ENCODE measurements at places on chromosomes 7 and 10.

- no peak for DNase-seq
Observed at GRCh38 chr7:81715984-81716588, 53.8 kb downstream of the HGF start.

GRCh38 chr7:4638781-4639575 lies 43.1 kb upstream of the FOXK1 start:
- DNase-seq, result no peak

DNA sequence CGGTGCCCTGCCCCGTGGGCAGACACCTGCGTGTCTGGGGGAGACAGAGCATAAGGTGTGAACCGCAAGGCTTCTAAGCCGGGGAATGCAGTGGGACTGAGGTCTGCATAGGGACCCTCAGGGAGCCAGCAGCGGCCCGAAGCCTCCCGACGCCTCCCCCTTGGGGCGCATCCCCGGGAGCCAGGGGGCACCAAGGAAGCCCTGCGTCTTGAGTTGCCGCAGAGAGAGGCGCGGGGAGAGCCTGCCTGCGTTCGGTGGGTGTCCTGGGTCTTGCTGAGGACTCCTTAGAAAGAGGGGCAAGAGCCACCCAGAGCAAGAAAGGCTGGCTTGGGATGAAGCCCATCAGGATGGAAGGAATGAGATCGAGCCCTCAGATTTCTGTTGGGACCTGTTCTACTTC lies 18.2 kb upstream of the UNCX start:
- no peak for DNase-seq

- DNase-seq, result no peak
Observed at GRCh38 chr7:123615344-123615743, 13.7 kb downstream of the ASB15 start.

DNA sequence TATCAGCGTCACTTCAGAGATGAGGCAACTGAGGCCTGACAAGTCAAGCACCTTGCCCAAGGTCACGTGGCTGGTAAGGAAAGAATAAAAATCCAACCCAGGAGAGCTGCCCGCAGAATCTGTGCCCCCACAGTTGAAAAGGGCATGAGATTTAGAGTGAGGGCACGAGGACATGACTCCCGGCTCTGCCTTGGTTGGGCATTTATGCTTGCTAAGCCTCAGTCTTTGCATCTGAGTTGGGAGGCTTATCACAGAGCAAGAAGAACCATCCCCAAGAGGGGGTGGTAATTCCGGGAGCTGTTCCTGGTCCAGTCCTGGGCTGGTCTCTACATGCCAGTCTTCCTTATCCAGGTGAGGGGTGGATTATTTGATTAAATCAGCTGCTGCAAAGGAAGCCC lies 37.3 kb downstream of the PLPP4 start:
- no peak for DNase-seq

- no peak for DNase-seq
Observed at GRCh38 chr10:101760510-101760909, 15.4 kb downstream of the FGF8 start.

DNA sequence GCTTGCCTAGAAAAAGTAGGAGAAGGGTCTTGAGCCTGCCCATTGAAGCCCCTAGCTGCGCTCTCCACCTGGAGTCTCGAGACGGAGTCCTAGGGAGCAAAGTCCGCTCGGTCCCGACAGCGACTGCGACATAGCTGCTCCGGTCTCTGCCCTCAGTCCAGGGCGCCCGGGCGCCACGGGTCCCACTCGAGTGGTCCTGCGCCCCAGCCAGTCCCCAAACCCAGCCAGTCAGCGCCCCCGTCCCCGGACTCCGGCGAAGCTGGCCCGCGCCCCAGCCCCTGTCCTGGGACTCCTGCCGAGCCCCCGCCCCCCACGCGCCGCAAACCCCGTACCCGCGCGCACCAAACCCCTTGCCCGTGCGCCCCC lies 490 bp downstream of the TNS3 start:
- no peak for DNase-seq

- no peak for DNase-seq
Observed at GRCh38 chr7:14395860-14396259, 406.4 kb upstream of the ETV1 start.

DNA sequence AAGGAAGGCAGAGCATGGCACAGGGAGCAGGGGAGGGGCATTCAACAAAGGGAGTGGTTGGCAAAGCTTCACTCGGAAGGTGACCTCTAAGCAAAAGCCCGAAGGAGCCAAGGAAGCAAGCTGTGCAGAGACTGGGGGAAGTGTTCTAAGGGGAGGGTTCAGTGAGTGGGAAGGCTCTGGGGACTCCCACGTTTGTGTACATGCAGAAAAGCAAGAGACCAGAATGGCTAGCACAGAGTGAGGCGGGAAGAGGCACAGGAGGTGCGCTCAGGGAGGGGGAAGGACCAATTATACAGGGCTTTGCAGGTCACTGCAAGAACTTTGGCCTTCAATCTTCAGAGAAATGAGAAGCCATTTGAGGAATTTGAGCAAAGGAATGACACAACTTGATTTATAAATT lies 7.4 kb downstream of the ARHGAP21 start:
- no peak for DNase-seq

- no peak for DNase-seq
Observed at GRCh38 chr7:88312061-88312663, 5.5 kb upstream of the STEAP4 start.

DNA sequence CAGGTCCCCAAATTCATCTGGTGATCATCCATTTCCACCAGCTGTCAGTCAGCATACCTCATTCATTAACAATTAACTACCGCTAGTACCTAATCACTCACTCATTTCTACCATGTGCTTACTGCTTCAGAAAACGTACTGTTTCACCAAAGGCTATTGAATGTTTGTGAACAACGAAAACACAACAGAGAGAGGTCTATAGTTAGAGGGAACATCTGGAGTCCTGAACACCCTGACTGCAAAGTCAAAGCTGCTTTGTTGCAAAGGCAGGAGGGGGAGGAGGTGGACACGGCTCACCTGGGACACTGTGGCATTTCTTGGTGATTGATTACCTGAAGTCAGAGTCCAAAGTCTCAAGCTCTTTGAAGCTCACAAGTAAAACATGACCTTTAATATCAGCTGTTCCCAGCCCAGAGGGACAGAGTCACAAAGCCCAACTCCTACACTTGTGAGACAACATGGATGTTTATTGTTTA lies 342.3 kb upstream of the ADARB2 start:
- DNase-seq, result no peak

GRCh38 chr7:23338863-23339262 lies 39.7 kb downstream of the MALSU1 start:
- no peak for DNase-seq

GRCh38 chr7:44460325-44460724 lies 30.1 kb downstream of the NUDCD3 start:
- peak; percentile 86 for DNase-seq

GRCh38 chr7:101959342-101959741 lies 141.9 kb downstream of the CUX1 start:
- no peak for DNase-seq

- DNase-seq, result no peak
Observed at GRCh38 chr7:138499340-138499739, 39.3 kb downstream of the TRIM24 start.

GRCh38 chr7:29076631-29077030 lies 69.7 kb downstream of the CPVL start:
- DNase-seq, result no peak

DNA sequence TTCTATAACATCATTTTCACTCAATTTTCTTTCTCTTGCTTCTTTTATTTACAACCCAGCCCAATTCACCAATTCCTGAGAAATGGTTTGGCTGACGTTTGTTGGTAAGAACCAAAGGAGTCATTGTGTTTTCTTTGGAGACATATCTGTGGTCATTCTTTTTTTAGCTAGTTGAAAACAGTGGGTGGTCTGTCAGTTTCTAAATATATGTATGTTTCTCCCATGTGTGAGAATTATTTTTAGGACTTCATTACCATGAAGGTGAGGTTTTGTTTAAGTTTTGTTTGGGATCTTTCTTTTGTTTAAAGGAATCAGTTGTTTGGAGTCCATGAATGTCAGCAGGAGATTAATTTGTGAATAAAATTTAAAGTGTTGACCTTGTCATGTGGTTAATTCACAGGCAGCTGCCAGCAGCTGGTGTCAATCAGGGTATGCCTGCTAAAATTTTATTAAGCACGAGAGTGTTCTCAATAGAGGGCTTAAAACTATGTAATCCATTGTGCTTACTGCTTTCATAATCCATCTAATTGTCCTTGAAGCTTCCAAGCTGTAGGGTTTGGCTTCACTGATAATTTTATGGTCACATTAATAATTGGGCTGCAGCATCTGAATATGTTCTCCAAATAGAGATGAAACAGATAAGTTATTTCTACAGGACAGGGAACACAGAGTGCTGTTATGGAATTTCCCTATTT lies 38.7 kb downstream of the INSYN2A start:
- no peak for DNase-seq

- DNase-seq, result no peak
Observed at GRCh38 chr10:76211691-76212090, 780.3 kb downstream of the LRMDA start.

DNA sequence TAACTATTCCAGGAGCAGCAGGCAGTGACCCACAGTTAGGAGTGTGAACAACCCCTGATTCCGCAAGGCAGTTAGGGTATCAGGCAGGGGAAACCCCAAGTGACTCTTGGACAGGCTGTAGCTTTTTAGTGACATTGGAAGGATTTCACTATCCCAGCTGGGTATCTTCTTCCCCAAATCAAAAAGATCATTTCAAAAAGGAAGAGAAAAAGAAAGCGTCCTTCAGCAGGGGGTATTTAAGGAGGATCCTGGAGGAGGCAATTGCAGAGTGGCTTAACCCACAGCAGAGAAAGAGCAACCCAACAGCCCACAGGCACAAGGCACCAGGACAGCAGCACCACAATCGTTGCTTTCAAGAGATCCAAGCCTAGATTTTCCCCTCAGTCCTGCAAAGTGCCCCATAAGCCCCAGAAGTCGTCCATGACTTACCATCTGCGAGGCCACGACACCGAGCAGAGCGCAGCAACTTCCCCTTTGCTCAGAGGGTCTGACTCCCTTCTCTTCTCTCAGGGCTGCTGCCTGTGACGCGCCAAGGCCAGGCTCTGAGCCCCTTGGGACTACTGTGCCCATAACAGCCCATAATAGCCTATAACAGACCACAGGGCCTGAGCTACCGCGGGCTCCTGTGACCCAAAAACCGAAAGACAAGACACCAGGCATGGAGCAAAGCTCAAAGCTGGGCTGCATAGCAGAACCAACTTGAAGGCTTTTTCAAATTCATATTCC lies 19.8 kb downstream of the PIK3AP1 start:
- no peak for DNase-seq

DNA sequence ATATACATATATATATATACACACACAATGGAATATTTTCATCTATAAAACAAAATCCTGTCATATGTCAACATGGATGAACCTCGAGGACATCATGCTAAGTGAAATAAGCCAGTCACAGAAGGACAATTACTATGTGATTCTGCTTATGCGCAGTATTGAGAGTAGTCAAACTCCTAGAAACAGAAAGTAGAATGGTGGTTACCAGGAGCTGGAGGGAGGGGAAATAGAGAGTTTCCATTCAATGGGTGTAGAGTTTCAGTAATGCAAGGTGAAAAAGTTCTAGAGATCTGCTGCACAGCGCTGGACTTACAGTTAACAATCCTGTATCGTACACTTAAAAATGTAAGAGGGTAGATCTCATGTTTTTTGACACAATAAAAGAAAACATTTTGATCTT lies 181.9 kb downstream of the CDCA7L start:
- DNase-seq, result no peak

DNA sequence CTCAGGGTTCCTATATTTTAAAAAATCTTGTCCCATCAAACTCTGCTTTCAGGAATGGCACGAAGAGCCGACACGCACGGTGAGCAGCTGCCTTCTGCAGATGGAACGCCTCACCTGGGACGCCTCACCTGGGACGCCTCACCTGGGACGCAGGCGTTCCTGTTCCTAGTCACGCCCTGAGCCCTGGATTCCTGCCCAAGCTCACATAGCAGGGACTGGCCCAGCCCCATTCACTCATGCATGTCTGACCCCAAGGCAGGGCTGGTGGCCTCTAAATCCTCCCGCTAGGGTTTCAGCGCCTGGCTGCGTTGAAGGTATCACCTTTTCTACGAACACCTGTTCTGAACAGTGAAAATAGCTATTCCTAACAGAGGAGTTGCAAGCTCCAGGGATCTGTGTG lies 49.8 kb downstream of the CARD11 start:
- DNase-seq, result no peak

- no peak for DNase-seq
Observed at GRCh38 chr10:112875476-112876267, 74.4 kb upstream of the TCF7L2 start.

GRCh38 chr7:142414135-142414534 lies 156.3 kb upstream of the PRSS58 start:
- no peak for DNase-seq

- no peak for DNase-seq
Observed at GRCh38 chr10:4088354-4089066, 303.5 kb upstream of the KLF6 start.

DNA sequence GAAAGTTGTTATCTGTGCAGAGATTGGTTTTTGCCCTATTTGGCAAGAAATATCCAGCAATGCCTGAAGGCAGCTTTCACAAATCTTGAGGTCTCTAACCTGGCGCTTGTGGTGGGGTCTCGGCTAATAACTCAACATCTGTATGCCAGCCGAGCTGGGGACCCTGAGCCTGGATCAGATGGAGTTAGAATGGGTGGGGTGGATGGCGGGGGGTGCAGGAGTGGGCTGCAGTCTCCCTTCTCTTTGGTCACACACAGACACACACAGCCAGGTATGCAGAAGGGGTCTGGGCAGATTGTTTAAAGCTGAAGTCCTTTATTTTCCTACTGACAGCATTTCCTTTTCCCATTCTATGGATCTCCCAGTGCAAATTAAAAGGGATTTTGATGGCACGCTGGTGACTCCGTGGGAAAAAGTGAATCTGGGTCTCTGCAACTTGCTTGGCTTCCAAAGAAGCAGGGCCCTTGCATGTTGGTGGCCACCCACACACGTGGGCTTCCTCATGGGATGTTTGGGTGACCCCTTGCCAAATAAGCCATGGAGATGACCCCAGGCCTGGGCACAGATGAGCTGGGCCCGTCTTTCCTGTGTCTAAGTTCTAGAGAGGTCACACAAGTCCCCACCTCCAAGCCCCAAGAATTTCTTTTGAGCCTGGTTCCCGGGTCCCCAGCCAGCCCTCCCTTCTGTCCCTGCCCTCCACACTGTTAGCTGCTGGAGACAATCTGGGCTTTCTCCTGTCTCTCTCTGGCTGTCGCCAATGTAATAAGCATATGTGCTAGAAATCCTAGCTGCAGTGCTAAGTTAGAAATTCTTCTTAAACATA lies 39.9 kb upstream of the EMX2 start:
- DNase-seq, result no peak

DNA sequence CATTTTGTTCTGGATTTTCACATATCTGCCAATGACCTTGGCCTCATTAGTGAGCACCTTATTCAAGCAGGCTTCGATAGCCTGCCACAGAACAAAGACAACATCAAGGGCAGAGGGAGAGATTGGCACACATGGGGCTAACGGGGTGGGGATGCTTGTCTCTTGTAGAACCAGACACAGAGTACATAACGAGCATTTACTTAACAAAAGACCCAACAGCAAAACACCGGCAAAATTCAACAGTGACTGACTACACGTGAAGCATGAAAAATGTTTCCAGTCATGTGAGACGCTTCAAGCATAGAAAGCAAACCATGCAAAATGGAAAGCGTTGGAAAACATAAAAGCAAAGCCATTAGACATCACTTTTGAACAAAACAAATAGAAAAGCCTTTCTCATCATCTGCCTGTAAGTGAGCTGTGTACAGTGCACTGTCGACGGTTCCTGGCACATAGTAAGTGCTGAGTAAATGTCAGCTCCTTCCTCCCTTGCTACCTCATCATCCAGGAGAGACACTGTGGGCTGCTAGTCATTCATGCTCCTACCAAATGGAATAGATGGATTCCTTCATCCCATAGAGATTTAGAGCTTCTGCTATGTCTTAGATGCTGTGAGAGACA lies 134.4 kb upstream of the AGK start:
- DNase-seq, result no peak

All from activated CD4-positive, alpha-beta T cell treated with anti-CD3 and anti-CD28 coated beads, Interleukin-2, amount 50 U/mL, for 16 hours (primary cell).